ENCODE measurements at places on chromosomes 11 and 22.

DNA sequence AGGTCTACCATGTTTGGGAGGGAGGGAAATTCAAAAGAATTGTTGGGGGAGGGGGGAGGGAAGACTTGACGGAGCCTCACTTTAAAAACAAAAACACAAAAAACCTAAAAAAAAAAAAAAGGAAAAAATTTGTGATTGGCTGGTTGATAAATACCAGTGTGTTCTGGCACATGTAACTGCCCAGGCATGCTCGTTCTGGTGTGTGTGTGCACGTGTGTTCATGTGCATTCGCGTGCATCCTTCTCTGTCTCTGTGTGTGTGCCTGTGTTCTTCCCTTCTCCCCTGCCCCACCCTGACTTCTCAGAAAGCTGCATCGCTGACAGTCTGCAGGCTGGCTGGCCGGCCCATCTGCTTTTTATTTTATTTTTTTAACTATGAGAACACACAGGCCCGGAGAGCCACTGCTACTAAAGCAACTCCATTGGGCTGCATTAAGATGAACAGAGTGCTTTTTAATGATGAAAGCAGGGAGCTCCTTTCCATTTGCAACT lies 22.6 kb upstream of the ADSL start:
- no peak for DNase-seq

DNA sequence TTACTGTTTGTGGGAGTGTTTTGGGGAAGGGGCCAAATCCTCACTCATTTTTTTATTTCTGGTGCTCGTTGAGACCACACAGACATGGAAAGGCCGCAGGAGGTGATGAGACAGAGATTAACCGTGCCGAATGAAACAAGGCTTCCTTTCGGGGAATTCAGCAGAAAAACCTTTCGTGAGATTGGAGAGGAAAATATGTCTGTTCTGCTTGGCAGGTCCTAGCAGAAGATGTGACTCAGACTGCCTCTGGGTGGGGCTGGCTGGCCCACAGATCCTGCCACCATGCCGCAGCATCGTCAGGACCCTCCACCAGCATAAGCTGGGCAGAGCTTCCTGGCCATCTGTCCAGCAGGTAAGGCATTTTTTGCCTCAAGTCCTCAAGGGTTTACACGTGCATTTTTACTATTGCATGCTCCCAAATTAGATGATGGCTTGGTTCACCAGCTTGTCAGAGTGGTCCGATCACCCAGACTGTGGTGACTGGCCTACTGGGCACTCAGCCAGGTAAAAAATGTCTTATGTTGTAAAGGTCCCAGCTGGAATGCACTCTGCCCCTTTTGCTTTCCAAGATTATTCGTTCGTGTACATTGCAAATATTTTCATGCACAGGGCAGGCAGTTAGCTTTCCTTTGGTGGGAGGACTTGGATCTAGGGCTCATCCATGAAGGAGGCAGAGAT lies 1.5 kb downstream of the DDB2 start:
- DNase-seq: peak; percentile 34

- no peak for DNase-seq
Observed at GRCh38 chr11:10225553-10225952, 68.5 kb downstream of the SBF2 start.

- no peak for DNase-seq
Observed at GRCh38 chr11:66326261-66327111, 9.6 kb upstream of the CD248 start.
